ENCODE measurements at places on chromosomes 1 and 21. TPM values are rescaled to one million over a fixed set of nuclear protein-coding genes. Genes with fewer than 3 reads are reported as not detected.

GRCh38 chr1:188958461-188959115 is 1519.1 kb downstream of the BRINP3 start:
- no peak for DNase-seq

DNA sequence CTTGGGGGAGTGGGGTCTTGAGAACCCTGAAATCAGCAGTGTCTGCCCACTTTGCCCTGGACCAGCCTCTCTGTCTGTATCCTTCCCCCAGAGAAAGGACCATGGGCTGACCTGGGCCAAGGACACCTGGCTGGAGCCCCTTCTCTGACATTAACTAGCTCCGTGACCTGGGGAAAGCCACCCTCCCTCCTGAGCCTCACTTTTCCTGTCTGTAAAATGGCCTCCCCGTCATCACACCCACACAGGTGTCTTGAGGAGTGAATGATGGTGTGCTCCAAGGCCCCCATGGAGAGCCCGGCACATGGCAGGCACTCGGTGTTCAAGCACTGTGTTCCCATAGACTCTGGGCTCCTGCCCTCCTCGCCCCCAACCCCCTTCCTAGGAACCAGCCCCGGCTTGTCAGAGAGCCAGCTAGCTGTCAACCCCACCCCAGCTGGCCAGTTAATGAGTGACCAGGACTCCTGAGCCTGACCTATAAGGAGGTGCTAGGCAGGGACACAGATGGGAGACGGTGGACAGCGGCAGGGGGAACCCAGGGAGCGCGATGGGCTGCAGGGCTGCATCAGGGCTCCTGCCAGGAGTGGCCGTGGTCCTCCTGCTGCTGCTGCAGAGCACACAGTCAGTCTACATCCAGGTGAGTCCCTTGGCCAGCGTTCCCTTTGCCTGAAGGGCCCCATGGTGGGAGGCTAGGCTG is at the start of gene GUCA2B:
Gene GUCA2B, plus strand, starts transcription at position 504 of the 694 bp plus-strand sequence. Its CDS starts 41 bp downstream, at position 545.
- DNase-seq: no peak

GRCh38 chr1:33365560-33365997 is 44.7 kb upstream of the A3GALT2 start:
- DNase-seq: no peak

GRCh38 chr1:225629483-225629882 is 23.4 kb downstream of the ENAH start:
- DNase-seq: no peak

GRCh38 chr1:27778056-27778455 is 5.0 kb downstream of the STX12 start:
- no peak for DNase-seq

LRRC8D gene
- 20.7 TPM for polyA plus RNA-seq

GRCh38 chr1:216812966-216813365 is 89.7 kb upstream of the ESRRG start:
- DNase-seq: no peak

Measured in left renal pelvis (tissue), 4 donors.